ENCODE measurements at places on chromosomes 2 and 18.

DNA sequence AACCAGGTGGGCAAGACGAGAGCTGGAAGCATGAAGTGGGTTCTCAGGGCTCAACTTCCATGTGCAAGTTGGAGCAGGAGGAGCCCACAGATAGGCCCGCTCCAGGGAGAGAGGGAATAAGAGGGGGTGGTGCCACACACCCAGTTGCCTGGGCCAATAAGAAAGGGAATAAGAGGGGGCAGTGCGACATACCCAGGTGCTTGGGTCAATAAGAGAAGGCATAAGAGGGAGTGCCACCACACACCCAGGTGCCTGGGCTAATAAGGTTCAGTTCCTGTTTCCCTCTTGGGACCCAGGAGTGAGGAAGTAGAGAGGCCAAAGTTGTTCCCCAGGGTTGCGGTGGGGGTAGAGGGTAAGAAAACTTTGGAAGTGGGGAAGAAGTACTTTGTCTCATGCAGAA, 127.5 kb downstream of the LAMA3 start:
- no peak for DNase-seq

DNA sequence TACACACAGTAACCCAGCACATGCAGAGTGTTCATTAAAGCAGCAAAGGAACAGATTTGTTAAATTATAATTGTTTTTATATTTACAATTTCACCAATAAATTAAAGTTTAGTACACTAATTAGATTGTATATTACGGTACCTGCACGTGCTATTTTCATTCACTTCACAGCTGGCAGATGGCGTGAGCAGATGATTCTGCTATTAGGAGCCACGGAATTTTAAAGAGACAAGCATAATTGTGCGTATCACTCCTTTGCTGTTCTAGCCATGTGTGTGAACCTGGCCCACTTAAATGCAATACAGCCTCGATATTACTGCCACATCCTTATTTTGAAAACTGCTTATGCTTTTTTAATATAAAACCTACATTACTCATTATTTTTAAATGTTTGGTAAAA, 332.8 kb upstream of the SOX11 start:
- DNase-seq: peak; percentile 99

DNA sequence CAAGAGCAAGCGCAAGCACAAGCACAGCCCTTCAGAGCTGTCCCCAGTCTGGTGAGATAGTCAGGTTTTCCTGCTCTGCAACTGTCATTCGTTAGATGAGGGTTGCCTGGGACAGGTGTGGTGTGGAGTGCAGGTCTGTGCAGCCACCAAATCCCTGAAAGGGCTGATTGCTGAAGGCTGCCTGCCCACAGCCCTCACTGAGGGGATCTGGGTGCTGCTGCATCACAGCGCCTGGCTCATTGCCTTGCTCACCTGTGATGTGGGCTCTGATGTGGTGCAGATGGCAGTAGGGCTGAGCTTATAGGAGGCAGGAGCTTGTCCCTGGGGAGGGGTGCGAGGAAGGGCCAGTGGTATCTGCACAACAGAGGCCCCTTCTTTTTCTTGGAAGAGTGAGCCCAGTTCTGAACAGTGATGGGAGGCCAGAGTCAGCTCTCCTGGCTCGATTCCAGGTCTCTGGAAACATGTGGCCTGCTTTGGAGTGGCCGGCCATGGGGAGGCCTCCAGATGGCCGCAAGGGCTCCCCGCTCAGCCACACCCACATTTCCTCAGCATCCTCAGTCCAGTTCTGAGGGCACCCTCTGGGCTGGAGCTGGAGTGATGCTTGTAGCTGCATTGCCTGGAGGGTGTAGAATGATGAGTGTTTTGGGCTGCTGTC, 11.4 kb downstream of the UBE2F start:
- no peak for DNase-seq

DNA sequence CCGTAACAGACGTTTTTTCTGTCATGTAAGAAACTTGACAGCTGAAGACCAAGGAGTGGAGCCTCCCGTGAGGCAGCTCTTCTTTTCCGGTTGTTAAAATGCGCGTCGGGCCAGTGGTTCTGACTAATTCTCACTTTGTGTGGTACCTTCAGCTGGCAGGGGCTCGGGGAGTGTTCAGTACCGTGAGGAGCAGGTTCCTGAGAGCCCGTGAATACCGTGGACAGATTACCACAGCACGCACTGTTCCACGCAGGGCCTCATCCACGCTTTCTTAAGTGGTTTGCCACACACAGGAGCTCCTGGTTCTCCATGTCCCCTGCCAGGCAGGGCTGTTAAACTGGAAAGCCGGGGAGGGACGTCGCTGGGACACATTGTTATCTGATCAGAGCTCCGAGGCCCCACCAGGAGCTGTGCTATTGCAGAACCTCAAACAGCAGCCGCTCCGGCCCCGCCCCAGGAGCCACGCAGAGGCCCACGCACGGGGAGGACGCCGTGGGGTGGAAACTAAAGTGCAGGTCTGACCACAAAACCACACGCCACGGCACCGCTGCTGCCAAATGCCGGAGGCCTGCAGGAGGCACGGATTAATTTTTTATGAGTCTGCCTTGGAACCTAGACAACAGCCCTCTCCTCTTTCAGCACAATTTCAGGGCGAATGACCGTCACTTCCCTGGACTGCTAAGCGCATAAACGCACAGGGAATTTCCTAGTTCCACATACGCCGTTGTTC, 43.3 kb downstream of the NFATC1 start:
- DNase-seq: no peak

DNA sequence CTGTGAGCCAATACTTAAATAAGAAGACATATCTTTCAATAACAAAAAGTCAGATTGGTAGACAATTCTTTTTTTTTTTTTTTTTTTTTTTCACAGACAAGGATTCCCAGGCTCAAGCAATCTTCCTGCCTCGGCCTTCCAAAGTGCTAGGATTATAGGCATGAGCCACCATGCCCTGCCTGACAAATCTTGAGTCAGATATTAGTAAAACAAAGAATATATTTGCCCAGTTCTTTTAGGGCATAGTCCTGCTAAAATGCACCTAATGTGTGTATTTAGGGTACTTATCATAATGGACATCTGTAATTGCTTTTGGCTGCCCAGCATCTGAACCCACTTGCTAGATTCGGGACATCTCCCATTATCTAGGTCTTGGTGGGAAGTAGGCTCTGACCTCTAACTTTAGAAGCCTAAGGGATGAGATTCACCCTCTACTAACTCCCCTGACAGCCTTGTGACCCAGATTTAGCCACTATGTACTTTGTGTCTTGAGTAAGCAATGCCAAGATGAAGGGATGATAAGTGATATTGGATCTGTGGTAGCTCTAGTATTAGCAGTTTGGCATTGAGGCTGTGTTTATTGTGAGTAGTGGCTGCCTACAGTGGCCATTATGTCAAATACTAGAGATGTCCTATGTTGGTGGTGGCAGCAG, 18.5 kb upstream of the PSME4 start:
- no peak for DNase-seq

DNA sequence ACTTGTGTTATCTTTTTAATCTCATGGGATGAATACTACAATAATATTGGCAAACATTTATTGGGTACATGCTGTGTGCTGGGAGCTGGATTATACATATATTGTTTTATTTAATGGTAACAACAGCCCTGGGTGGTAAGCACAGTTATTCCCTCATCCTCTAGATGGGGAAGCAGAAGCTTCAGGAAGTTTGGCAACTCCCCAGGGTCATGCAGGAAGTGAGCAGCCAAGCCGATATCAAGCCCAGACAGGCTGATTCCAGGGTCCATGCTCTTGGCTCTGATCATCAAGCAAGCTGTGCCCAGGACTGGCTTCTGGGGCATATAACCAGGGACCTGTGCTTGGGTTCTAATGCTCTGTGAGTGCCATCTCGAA, 155.8 kb downstream of the ZNF516 start:
- no peak for DNase-seq

DNA sequence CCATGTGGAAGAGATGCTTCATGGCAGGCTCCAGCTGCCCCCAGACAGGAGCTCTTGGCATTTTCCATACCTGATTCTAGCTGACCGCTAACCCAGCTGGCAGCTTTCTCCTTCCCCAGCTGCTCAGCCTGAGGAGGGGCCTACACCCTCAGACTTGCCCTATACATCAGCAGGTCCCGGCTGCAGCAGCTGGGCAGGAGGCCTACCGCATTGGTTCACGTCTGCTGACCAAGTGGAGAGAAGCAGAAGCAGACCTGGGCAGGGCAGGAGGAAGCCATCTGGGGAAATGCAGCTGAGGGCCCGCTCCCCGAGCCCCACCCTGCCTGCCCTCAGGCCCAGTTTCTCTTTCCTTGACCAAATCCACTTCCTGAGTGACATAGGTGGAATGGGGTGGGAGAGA, 50.7 kb downstream of the LBH start:
- DNase-seq: no peak

DNA sequence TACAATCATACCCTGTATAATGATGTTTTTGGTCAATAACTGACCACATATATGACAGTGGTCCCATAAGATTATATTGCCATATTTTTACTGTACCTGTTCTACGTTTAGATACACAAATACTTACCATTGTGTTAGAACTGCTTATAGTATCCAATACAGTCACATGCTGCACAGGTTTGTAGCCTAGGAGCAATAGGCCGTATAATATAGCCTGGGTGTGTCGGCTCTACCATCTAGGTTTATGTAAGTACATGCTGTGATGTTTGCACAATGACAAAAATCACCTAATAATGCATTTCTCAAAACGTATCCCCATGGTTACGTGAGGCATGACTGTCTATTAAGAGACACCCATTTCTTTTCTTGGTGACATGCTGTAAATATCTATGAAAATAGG, 55.0 kb upstream of the APCDD1 start:
- no peak for DNase-seq

DNA sequence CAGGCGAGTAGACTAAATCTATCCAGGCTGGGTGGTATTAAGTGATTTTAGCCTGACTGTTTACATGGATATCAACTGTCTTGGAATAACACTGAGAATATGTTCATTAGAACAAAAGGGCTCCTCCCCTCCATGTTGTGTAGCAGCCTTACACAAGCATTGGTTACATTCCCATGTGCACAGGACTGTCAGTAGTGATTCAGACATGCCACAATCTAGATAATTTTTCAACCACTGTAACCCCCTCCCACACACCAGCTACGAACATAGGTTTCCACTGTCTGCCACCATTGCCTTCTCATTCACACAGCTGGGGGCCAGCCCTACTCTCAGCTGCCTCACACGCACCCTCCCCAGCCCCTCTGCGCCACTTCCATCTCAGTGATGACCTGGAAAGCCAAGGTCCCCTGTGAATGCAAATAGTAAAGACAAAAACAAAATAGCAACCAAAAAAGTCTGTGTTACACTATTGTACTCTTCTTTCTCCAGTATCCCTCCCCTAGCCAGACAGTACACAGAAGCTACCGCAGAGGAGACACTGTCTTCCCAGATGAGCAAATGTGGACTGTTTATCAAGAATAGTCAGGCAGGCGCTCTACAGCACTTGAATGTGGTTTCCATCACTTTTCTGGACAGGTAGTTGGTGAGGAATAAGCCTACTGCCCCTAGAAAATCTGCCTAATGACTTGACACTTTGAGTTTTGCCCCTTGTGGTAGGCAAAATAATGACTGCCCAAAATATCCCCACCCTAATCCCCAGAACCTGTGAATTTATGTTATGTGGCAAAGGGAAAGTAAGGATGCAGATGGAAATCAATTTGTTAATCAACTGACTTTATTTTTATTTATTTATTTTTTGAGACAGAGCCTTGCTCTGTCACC, 27.9 kb upstream of the TYMS start:
- no peak for DNase-seq

- DNase-seq: no peak
Observed at GRCh38 chr2:103179798-103180197, 418.0 kb downstream of the TMEM182 start.

DNA sequence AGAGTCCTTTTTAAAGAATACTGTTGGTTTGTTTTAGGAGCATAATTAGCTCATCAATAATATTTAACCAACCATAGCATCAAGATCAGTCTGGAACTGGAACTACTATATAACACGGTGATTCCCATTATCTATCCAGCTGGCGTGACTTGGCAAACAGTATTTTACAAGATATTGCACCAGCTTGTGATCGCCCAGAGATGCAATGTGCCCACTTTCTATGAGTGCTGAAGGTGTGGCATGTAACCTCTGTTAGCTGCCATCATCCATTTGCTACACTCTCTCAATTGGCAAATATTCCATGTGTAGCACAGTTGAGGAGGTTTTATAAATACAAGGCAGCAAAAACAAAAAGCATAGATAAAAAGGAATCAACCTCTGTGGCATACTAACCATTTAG, 64.9 kb downstream of the FIGN start:
- no peak for DNase-seq

DNA sequence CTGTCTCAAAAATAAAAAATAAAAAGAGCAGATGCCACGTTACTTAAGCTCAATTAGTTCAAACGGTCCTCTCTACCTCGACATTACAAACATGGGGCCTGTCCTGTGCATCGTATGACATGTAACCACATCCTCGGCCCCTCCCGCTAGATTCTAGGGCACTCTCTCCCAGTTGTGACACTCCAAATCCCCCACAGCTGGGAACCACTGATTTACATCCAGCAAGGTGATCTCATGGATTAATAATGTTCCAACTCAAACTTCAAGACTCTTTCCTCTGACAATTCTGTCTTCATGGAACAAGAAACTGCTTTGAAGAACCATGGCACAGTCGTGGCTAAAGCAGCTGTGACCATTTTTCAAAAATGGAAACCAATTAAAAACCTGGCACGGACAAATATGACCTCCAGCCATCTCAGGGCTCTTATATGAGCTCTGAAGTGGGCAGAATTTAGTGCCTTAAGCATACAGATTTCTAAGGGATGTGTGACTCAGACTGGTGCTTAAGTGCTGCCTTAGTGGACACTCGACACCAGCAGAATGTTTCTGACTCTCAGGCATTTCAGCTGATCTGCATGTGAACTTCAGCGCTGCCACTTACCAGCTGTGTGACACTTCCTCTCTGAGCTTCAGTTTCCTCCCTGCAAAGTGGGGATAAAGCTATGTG, 31.7 kb upstream of the ASAP2 start:
- DNase-seq: peak; percentile 94

GRCh38 chr2:65279756-65280155, 52.1 kb downstream of the ACTR2 start:
- DNase-seq: no peak

GRCh38 chr2:117273009-117273671, 541.4 kb upstream of the DDX18 start:
- DNase-seq: no peak

DNA sequence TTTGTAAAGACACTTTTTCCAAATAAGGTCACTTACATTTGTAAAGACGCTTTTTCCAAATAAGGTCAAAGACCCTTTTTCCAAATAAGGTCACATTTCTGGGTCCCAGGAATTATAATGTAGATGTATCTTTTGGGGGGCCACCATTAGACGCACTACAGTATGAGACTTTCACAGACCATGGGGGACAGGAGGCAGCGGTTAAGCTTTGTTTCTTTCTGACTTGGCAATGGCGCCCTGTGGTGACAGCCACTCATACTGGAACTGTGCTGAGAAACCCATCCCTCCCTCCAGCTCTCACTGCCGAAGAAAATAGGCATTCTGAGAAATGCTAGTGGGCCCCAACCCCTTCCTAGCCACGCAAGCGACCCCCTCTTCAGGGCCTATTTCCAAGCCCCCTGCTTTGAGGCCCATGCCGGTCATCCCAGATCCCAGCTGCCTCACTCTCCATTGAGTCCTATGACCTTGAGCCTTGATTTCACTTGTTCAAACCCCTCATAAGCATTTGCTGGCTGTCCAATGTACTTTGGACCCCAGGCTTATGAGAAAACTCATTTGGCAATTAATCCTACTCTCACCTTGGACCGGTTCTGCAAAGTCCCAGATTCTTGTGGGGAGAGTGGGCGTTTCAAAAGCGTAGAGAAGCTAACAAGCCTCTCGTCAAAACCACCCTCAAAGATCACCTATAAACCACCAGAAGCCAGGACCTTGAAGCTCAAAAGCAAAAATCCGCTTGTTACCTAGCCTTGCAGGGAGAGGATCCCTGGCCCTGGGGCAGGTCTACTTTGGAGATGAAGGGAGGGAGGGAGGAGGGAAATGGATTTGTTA, 11.3 kb upstream of the SPATA3 start:
- DNase-seq: no peak
